Inflammatory macrophage (primary cell): ENCODE measurements at places on chromosomes 16 and 17.

- DNase-seq: no peak
Measured at GRCh38 chr16:59733321-59733720, 999.2 kb upstream of the GOT2 start.

- DNase-seq: peak; percentile 8
Measured at GRCh38 chr17:7782240-7782639, 51.8 kb upstream of the KDM6B start.

DNA sequence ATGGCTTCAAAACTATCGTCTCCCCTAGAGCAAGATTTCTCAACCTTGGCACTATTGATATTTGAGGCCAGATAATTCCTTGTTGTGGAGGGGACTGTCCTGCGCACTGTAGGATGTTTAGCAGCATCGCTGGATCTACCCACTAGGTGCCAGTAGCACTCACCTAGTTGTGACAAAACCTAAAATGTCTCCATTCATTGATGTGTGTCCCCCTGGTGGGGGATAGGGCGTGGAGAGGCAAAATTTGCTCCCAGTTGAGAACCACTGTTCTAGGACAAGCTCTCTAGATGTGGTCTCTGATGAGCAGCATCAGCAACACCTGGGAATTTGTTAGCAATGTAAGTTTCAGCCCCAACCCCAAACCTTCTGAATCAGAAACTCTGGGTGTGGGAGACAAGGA lies 259.0 kb downstream of the XYLT1 start:
- DNase-seq: no peak

GRCh38 chr16:9091867-9092281 lies 430 bp downstream of the HAPSTR1 start:
- DNase-seq: no peak

- DNase-seq: peak; percentile 93
Measured at GRCh38 chr17:75404223-75404730, 1.2 kb downstream of the GRB2 start.

DNA sequence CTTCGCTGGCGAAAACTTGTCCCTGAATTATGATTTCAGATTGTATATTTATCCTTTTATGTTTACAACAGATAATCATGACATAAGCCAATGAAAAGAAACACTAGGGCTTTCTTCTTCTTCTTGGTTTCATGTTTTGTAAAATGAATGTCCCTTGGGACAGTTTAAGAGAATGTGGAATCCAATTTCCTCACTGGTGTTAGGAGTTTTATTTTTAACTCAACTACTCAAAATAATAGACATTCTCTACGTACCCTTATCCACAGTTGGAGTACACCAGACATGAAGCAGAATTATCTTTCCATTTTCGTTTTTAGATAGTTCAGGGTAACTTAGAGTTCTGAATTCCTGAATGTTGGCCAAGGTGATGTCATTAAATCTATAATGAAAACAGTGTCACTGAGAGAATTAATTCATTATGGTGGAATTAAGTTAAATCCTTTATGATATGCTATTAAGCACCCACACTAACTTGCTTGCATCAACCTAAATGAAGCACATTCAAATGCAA lies 43.4 kb downstream of the IRX6 start:
- no peak for DNase-seq

DNA sequence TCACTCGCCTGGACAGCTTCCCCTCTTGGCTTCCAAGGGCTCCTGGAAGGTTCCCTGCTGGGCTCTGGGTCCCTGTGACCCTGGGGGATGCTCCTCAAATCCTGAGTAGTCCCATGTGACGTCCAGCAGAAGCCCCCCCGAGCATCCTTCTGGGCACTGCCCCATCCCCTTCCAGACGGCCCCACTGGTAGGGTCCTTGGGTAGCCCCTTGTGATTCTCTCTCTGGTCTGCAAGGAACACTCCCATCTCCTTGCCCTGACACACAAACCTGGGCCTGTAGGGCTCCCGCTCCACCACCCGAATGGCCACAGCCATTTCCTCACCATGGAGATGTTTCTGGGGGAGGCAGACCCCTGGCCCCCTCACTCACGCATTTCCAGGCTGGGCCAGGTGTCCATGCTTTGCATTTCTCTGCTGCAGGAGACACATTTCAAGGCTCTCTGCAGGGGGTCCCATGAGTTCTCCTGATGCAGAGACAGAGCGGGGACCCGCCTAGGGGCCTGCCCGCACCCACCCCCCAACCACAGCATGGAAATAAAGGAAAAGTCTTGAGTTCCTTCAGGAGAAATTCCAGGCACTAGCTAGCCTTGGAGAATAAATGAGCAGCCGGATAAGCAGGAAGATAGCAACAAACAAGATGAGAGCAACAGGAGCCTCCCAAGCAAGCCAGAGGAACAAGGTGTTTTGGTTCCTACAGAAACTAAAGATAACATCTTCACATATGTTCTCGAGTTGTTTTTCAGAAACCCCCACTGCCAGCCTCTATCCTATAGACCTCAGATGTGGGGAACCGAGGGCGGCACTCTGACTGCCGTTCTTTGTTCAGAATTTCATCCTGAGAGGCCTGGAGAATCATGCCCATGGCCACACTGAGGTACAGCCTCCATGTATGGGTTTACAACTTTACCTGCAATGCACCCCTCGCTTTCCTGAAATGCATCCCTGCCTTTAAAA lies 128.8 kb downstream of the MGAT5B start:
- DNase-seq: no peak

DNA sequence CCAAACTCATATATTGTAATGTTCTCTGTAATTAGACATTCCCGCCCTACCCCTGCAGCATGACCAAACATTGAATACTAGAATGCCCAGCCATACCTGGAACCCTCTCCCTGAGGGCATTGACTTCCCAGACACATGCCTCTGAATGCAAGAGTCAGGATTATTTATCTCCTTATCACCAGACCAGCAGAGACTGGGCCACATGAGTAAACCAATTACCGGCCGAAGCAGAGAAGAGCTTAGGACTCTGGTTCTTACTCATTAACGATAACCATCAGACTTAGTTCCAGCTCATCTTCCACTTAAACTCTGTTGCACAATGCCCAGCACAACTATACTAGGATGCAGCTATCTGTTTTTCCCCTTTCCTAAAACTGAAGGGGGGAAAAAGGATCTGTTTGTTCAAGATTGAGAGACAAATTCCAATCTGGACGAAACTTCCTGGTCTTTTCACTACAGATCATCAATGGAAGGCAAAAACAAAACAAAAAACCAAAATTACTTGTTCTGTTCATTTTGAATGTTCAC lies 88.2 kb upstream of the CORO6 start:
- DNase-seq: no peak

DNA sequence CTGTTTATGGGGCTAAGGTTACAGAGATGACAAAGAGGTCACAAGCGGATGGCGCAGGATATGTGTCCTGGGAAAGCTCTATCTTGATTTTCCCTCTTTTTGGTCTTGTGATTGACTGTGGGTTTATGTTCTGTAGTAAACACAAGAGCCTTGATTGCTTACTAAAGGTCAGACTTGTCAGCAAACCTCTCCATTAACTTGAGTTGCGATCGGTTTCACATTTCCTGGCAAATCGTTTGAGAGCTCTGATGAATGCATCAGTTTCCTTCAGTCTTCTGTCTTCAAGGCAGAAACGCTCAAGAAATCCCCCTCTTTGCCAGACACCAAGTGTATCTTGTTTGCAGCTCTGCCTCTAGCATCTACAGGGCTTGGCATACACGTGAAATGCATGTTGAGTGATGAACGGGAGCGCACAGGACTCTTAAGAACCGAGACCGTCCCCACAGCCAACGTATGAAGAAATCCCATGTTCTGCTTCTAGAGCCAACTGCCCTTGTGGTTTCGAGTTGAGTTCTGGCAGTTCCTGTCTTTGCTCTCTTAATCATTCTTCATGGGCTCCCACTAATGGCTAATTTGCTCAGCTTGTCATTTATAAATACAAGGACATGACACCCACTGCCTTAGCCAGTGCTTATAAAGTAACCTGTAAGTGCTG lies 143.3 kb downstream of the PITPNC1 start:
- peak; percentile 78 for DNase-seq

GRCh38 chr16:28193530-28194423 lies 18.0 kb downstream of the XPO6 start:
- DNase-seq: peak; percentile 66

DNA sequence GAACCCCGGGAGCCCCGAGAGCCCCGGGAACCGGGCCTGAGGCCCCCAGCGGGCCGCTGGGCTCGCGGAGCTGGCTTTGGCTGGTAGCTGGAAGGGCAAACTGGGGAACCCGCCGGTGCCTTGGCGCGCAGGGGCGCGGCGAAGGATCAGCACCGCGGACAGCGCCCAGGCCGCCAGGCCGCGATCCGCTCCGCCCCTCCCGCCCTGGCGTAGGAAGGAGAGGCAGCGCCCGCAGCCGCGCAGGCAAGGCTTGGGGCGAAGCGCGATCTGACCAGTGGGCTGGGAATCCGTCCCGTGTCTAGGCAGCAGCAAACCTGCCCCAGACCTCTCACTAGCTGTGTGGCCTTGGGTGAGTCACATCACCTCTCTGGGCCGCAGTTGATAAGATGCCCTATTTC lies 331 bp upstream of the CCDC92B start:
- peak; percentile 77 for DNase-seq

- no peak for DNase-seq
Measured at GRCh38 chr16:11306381-11306780, 25.3 kb upstream of the PRM1 start.

DNA sequence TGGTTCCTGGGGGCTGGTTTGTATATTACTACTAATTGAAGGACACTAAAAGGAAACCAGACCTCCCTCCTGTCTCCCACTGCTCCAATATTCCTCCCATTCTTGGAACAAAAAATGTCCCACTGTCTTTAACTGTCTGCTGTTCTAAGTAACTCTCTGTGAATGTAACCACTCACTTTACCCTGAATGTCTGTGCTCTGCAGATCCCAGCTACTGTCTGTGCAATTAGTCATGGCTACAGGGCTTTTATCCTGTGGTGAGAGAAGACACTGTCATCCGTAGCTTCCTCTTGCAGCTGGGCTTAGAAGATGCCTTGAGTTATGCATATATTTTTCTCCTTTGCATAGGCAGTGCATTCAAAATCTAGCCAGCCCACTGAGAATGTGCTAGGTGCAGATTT lies 853.8 kb downstream of the CDH8 start:
- no peak for DNase-seq

- DNase-seq: no peak
Measured at GRCh38 chr17:79490530-79490929, 120.3 kb downstream of the RBFOX3 start.

DNA sequence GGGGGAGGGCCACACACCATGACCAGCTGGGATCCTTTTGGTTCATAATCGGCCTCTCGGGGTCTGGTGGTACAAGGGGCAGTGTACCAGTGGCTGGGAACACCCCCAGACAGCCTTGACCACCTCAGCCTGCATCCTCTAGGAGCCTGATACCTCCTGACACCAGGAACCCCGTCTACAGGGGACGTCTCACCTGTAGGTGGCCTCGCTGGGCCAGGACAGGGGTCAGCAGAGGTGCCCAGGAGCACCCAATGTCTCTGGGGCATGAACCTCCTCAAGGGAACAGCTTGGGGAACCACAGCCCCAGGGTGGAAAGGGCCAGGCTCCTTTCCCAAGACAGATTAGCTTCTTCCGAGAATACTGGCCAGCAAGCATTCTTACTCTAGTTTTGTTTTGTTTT lies 2.5 kb upstream of the METRNL start:
- no peak for DNase-seq

DNA sequence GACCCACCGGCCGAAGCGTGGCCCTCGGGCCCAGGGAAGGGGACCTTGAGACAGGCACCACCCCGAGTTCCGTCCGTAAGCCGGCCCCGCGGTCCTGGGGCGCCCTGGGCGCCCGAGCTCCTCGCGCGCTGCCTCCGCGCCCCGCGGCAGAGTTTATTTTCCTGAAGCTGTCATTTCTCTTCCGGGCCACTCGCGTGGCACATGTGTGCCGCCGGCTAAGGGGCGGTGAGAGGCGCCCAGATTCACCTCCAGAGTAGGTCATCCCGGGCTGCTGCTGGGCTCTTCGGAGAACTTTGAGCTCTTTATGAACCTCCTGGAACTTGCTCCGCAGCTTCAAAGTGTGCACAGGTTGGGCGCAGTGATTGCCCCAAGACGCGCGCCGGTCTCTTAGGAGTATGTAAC lies 489 bp downstream of the ZC3H18 start:
- DNase-seq: peak; percentile 14

- DNase-seq: peak; percentile 24
Measured at GRCh38 chr17:17975436-17975835, 2.8 kb downstream of the DRC3 start.

DNA sequence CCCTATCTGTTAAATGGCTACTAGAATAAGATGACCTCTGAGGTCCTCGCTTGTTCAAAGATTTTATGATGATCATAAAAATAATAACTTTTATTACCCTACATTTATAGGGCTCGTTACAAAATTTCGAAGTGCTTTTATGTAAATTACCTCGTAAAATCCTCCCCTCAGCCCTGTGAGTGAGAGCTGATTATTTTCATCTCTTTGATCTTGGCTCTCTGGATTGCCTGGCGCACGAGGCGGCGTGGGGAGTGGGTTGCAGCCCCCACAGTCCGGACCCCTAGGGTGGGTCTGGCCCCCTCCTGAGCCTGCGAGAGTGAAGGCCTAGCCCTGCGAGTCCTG lies 1.6 kb downstream of the SDK2 start:
- no peak for DNase-seq

DNA sequence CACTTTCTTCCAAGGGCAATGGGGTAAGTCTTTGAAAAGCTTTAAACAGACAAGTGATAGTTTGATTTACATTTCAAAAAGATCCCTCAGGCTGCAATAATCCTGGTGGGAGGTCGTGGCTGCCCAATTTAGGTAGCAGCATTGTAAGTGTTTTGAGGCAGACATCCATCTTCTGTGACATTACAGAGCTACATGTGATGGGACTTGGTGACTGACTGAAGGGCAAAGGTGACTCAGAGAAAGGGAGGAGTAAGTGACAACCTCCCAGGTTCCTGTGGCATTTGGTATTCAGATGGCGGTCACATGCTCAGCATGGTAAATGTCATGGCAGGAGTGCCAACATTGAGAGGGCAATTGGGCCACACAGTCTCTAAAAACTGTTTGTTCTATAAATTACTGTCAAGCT lies 26.5 kb downstream of the STAT3 start:
- DNase-seq: no peak

GRCh38 chr17:80482555-80483308 lies 6.3 kb upstream of the NPTX1 start:
- DNase-seq: no peak

- DNase-seq: no peak
Measured at GRCh38 chr17:71118039-71118438, 948.7 kb downstream of the KCNJ2 start.
